Hypothalamus (tissue), 51 donors: ENCODE measurements at places on chromosomes 11 and 22.

DNA sequence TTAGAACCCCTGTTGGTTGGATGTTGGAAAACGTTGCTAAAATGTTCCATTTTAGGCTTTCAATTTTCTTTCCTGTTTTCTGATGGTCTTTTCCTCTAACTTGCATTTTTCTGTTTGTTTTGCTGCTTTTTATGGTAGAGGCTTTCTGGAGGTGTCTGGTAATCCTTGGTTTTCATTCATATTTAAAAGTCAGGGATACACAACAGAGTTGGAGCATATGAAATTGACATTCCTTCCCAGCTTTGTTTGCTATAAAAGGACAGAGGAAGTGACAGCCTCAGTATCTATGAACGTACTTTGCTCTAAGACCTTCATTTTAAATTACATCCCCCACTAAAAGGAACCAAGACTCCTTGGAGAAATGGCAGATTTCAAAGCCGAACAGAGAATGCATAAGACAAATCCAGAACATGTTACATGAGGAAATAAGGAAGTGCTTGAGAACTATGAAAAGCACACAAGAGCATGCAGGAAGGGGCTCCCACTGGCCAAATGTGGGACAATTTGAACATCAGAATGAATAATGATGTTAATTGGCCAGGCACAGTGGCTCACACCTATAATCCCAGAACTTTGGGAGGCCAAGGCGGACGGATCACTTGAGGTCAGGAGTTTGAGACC is 56.7 kb downstream of the PPP6R3 start:
- no peak for DNase-seq

GRCh38 chr22:47337161-47337621 is 574.7 kb downstream of the TBC1D22A start:
- DNase-seq, result no peak

- no peak for DNase-seq
Measured at GRCh38 chr11:72629266-72629665, 45.0 kb downstream of the PDE2A start.

DNA sequence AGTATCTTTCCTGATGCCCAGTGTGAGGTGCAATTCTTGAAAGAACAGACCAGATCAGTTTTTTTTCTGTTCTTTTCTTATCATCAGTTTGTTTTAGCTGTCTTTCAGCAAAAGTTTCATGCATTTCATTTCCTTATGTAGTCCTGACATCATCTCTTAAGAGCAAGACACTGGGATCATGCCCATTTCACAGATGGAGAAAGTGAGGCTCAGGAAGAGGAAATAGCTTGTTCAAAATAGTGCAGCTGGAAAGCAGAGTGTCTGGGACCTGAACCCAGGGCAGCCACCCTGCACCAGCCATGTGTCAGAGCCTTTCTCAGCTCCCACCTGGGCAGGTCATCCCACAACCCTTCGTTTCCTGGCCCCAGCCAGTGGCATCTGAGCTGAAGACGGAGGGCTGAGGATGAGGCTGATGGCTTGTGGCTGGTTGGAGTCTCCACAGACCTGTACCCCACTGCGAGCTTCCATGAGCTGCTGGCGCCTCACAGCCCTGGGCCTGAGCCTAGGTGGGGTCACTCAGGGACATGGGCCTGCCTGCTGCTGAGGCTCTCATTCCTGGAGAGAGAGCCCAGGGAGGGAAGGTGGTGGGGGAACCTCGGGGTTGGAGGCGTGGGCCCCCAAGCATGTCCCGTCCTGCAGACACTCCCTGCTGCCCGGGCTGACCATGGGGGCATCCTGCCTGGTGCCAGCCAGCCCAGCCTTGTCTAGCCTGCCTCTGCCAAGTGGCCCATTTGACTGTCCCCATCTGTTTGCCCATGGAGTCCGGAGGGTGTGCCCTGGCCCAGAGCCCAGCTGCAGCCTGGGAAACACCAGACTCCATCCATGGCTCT is 61.8 kb downstream of the SMIM38 start:
- peak; percentile 59 for DNase-seq

DNA sequence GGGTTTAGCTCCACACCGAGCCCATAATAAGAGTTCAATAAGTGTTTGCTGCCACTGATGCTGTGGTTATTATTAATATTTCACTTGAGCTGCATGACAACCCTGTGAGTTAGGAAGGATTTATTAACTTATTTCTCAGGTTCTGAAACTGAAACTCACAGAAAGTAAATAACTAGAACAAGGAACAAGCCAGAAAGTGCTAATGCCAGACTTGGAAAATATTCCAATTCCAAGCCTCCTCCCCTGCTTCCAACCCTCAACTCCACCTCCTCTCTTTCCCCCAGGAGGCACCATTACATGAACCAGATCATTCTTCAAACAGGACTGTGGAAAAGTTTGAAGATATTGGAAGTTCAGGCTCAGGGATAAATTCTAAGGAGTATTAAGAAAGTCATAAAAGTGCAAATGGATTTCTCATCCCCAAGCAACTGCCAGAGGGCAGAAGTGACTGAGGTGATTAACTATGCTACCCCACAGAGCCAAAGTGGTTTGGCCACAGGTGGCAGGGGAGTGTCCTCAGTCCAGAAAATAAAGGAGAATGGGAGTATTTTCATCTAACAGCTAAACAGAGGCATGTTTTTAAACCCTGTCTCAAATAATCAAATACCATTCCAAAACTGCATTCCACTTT is 3.2 kb upstream of the FJX1 start:
- DNase-seq, result no peak

DNA sequence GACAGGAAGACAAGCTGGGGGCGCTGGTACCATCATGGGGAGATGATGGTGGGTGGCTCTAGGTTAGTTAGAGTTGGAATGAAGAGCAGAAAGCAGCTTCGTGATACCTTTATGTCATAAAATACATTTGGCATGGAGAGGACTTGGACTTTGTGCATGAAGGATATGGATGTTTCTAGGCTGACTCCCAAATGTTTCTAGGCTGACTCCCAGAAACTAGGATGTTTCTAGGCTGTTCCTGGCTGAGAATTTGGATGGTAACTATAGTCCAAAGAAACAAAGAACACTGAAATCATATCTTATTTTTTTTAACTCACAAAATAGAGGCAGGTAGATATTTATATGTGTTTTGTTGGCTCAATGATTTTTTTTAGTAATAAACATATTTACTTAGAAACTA is 89.4 kb upstream of the VPREB1 start:
- no peak for DNase-seq

DNA sequence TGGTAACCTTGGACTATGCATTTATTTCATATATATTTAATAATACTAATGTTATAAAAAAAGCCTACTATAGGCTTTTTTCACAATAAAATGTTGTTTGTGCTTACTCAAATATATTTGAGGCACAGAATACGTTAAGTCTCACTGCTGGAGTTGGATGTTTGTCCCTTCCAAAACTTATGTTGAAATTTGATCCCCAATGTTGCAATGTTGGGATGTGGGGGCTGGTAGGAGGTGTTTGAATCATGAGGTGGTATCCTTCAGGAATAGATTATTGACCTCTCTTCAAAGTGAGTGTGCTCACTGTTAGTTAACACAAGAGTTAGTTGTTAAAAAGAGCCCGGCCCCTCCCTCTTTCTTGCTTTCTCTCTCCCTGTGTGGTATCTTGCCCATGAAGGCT is 1295.9 kb downstream of the JRKL start:
- no peak for DNase-seq

GRCh38 chr11:10291801-10292638 is 2.0 kb downstream of the SBF2 start:
- no peak for DNase-seq

GRCh38 chr11:99505316-99505715 is 484.6 kb downstream of the CNTN5 start:
- DNase-seq, result no peak
